ENCODE measurements at places on chromosomes 5 and 9.

DNA sequence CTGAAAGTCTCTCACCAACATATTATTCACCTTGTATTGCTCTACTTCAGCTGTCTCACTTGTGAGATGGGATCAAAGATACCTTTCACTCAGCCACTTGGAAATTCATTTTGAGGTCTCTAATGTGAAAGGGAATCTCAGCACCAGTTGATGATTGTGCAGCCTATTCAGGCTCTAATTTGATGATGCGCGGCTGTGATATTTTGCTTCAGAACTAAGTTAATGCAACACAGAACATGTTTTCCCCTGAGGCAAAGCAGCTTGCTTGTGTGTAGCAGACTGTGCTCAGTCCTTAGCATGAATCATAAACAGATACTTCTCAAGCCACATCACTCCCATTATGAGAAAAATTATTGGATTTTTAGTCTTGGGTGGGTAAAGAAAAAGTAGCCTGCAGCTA, 378.8 kb downstream of the OSTF1 start:
- DNase-seq = no peak

GRCh38 chr9:23764219-23764618, 61.8 kb downstream of the ELAVL2 start:
- no peak for DNase-seq

DNA sequence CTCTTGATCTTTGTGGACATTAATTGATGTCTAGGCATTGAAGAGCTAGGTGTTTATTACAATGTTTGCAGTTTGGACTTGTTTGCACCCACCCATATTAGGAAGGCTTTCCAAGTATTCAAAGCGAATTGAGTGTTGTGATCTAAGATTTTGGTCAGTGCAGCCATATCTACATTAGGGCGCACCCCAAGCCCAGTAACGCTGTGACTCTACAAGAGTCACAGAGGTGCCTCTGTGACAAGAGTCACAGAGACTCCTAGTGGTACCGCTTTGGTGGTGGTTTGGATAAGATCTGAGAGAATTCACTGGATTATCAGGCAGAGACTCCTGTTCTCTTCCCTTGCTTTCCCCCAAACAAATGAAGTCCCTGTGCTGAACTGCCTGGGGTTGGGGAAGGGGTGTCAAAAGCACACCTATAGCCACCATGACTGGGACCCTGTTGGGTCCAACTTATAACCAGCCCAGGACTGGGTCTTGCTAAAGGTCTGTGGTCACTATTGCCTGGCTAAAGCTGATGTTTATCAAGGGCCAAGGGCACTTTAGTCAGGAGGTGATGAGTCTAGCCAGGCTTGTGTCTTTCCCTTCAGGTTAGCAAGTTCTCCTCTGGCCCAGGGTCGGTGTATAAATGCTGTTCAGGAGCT, 114.1 kb upstream of the RIOK2 start:
- DNase-seq = peak; percentile 53

DNA sequence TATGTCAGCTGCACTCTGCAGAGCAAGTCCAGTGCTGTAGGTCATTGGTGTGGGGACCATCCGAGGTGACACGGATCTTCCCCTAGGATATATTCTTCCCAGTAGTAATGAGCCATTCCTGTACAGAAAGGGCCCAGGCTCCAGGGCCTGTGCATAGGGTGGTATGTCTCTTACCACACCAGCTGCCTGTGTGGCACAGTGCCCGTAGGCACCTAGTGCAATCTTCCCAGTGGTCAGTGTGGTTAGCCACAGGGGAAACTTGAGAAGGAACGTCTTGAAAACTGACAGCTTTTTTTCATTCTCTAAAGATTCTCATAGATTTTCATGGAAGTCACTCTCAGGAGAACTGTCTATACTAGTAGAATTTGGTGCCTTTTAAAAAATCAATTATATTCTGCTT, 39.8 kb downstream of the CYSTM1 start:
- no peak for DNase-seq

DNA sequence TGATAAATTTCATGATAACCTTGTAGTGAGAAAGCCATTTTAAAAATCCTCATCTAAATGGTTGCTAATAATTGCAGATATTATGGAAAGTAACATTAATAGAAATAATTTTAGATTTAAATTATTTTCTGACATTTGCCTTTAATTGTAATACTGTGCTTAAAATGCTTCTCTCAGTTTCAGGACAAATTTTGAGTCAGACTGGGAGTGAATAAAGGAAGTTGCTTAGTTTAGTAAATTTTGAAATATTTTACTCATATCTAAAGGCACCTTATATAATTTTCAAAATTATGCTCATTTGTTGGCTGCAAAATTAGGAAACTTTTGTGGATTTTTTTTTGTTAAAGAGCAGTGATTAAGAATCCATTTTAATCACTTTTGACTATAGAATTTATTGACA, 93.8 kb downstream of the CSNK1G3 start:
- peak; percentile 5 for DNase-seq

GRCh38 chr5:6780802-6781391, 67.7 kb downstream of the TENT4A start:
- DNase-seq = peak; percentile 53

DNA sequence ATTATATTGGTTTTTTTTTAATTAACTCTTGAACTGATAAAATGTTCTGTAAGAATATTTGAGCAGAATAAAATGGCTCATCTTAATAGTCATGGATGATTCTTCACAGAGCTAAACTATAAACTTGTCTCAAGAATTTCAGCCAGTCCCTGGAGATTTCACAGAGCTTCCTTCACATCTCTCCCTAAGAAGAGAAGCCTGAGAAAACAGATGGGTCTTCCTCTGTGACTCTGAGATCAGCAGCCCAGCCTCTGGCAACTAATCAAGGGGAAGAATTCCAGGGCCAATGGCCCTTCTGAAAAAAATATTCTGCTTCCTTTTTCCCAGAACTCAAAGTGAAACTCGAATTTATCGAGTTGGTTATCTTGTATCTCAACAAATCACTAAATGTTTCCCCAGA, 122.2 kb upstream of the ITGA1 start:
- no peak for DNase-seq

DNA sequence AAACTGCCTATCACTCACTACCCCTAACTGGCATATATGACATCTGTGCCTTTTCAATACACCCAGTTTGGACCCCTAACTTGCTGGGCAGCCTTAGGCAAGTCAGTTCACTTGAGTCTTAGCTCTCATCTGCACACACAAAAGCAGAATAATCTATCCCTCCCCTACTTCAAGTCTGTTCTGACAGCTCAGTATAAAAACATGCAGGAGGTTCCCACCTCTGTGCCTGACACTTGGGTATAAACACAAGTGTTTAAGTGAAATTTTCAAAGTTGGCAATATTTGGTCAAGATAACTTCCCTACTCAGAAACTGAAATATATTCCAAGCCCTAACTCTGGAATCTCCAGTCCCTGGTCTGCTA, 12.6 kb downstream of the HNRNPH1 start:
- DNase-seq = no peak

DNA sequence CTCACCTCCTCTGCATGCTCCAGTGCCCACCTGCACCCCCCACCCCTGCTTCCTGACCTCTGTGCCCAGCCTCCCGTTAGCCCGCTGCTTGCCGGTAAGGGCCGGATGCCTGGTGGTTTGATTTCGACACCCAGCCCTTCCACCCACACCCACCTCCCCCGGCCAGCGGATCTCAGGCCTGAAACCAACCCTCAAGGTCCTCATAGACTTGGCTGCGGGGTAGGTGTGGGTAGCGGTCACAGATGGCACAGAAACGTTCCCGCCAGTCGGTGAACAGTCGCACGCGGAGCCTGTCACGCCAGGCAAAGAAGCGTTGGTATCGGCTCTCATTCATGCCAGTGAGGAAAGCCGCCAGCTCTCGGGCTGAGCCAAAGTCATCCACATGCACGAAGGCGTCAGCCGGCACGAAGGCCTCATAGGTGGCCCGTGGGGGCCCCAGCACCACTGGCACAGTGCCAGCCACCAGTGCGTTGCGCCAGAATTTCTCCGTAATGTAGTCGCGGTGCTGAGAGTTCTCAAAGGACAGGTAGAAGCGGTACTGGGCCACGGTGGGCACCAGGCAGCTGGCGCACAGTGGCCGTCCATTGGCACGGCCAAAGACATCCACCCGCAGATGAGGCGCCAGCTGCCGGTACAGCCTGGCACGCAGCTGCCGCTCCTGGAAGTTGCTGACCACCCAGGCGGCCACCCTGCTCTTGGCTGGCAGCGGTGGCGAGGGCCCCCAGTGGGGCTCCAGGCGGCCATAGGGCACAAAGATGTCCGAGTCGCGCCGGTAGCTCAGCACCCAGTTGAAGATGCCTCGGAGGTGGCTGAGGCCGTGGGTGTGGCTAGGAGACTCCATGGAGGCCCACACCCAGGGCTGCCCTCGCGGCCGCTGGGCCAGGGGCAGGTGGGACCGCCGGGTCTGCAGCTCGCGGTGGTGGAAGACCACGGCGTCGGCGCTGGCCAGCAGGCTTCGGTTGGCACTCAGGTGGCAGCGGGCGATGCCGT, 1.1 kb downstream of the FUT7 start:
- no peak for DNase-seq

- DNase-seq = peak; percentile 79
Measured at GRCh38 chr5:95620030-95620869, at the start of gene GPR150. Gene GPR150 (plus strand): TSS chr5:95620087. CDS start chr5:95620276, 189 bp downstream.

DNA sequence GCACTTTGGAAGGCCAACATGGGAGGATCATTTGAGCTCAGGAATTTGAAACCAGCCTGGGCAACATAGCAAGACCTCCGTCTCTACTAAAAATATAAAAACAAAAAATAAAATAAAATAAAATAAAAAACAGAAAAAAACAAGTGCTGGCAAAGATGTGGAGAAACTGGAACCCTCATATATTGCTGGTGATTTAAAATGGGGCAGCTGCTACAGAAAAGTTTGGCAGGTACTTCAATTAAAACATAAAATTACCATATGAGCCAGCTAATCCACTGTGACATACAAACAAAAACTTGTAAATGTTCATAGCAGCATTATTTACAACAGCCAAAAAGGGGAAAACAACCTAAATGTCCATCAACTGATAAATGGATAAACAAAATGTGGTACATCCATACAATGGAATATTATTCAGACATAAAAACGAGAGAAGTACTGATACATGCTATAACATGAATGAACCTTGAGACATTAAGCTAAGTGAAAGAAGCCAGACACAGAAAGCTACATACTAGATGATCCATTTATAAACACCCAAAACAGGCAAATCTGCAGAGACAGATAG, 42.7 kb downstream of the PFDN1 start:
- DNase-seq = no peak

- DNase-seq = no peak
Measured at GRCh38 chr5:73587923-73588322, 22.4 kb downstream of the UTP15 start.

GRCh38 chr5:88401686-88402085, 133.0 kb upstream of the TMEM161B start:
- no peak for DNase-seq

GRCh38 chr5:181255836-181256578, 4.9 kb downstream of the TRIM52 start:
- DNase-seq = no peak

GRCh38 chr5:127886081-127886480, 182.9 kb downstream of the CCDC192 start:
- DNase-seq = no peak

- DNase-seq = no peak
Measured at GRCh38 chr5:127536687-127537086, 19.2 kb downstream of the PRRC1 start.

GRCh38 chr9:12566404-12567090, 126.6 kb upstream of the TYRP1 start:
- no peak for DNase-seq

GRCh38 chr9:113368348-113368981, 8.3 kb downstream of the HDHD3 start:
- DNase-seq = no peak

DNA sequence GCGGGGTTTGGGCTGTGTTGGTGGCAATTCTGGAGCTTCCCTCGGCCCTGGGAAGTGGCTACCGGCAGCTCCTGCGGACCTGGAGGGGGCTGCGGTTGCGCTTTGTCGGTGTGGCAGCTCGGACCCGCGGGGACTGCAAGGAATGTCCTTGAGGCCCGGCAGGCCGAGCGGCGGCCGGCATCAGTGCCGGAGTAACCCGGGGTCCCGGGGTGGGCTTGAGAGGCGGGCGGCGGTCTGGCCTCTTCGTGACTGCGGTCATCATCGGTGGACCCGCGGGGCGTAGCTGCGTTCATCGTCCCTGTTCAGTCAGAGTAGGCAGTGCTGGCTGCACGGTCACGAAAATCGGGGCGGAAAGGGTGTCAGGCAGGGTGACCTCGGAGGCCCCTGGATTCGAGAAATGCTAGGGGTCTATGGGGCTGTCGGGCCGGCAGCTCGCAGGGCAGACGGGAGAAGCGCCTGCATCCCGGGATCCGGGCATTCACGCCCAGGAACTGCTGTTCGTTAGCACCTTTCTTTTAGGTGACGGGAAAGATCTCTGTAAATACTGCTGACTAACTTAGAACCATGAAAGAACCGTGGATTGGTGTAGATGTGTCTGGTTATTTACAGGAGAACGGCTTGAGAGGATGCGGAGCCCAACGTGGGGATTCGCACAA, 474 bp downstream of the HMGCR start:
- no peak for DNase-seq

DNA sequence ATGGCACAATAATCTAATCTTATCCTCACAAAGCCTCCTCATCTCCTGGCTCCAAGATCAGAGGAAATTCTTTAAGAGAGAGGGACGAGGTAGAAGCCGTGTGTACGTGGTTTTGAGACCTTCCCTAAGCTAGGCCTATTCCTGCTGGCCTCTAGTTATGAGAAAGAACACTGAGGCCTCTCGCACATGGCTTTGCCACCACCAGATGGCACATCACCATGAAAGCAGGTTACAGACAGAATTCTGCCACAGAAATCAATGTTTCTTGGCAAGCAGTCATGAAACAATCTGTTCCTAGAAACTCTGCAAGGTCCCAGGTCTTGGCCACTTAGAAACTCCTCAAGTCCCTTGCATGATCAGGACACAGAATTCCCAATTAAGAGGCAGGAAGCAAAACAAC, 268.2 kb upstream of the TAS2R1 start:
- DNase-seq = no peak

GRCh38 chr5:21173036-21173435, 1185.0 kb upstream of the CDH18 start:
- no peak for DNase-seq
